Calu3 (cell line): ENCODE measurements at places on chromosomes 7 and 10. TPM values are rescaled to one million over a fixed set of nuclear protein-coding genes. Genes with fewer than 3 reads are reported as not detected.

ECHS1 gene
- 53.5 and 58.1 TPM in 2 replicates for total RNA-seq

POR gene
- 65.8 and 83.1 TPM in 2 replicates for total RNA-seq

LRRD1 gene
- not detected in 2 replicates for total RNA-seq

GIMAP7 gene
- total RNA-seq = not detected in 2 replicates

PDK4 gene
- 6.5 and 7.1 TPM in 2 replicates for total RNA-seq

HIPK2 gene
- 30.9 and 33.4 TPM in 2 replicates for total RNA-seq

PRKAR2B gene
- 1.5 and 3.1 TPM in 2 replicates for total RNA-seq

GNA12 gene
- 75.4 and 78.3 TPM in 2 replicates for total RNA-seq

CFAP46 gene
- not detected in 2 replicates for total RNA-seq

TET1 gene
- total RNA-seq = 1.2 TPM in 2 replicates

LGI1 gene
- total RNA-seq = not detected in 2 replicates

VSIR gene
- 30.1 and 46.1 TPM in 2 replicates for total RNA-seq

GJD4 gene
- not detected in 2 replicates for total RNA-seq

DNA sequence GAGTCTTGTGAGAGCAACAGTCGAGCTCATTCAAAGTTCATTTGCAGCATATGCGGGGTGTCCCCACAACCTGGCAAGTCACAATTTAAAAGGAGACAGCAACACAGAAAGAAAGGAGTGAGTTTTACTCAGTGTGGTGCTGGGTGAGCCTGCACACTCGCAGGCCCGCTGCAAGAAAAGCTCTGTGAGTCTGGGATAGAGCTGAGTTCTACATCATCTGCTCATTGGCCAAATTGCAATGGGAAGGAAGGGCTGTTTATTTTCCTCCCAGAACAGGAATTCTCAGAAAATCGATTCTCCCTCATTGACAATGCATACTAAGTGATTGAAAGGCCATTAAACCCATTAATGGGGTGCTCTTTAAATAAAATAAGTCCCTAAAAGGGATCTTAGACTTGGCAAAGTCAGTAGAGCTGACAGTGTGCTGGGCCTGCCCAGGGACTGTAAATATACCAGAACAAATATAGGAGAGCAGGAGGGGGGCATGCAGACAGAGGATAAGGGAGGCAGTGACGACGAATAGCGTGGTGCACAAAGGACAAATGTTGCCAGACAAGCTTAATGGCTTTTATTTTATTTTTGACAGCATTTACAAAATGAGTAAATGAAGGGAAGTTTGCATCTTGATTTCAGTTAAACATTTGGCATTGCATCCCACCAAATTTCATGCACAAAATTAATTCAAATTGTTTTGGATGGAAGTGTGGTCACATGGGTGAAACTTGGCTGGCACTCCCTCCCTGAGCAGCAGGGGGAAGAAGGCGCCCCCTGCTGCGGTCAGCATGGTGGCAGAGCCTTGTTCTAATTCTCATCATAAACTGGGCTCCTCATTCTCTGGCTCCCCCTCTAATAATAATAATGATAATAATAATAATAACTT lies 215.7 kb downstream of the SNX10 start:
- no peak for DNase-seq

DNA sequence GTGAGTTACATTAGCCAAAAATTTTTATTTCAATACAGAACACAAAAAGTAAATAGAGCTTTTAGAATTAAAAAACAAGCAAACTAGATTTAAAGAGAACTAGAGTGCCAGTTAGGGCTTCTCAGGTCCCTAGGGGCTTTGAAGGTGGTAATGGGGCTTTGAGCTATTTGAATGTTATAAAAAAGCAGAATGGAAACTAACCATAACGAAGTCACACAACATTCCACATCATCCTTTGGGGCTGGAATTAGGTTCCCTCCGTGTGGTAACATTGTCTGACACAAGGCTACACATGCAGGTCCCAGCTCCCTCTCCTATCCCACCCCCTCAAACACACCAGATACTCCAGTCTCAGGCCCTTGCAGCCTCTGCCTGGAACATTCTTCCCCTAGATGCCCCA lies 15.3 kb downstream of the JAZF1 start:
- DNase-seq = no peak

GRCh38 chr10:97149079-97149531 lies 36.7 kb downstream of the SLIT1 start:
- DNase-seq = no peak

DNA sequence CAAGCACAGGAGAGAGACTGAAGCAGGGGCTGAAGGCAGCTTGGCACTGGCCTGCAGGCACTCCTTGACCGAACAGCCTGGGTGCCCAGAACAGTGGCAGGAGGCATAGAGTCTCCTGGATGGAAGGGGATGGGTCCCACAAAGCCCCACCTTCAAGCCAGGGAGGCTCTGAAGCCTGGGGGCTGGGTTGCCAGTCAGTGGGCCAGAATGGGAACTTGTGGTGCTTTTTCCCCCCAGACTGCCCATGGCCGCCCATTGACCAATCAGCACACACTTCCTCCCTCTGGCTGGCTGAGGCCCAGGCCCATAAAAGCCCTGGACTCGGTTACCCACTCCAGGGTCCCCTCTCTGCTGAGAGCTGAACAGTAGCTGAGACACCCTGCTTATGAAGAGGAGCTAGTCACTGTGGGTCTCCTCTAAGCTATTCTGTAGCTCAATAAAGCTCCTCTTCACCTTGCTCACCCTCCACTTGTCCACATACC lies 109.6 kb downstream of the ELAPOR2 start:
- DNase-seq = no peak

DNA sequence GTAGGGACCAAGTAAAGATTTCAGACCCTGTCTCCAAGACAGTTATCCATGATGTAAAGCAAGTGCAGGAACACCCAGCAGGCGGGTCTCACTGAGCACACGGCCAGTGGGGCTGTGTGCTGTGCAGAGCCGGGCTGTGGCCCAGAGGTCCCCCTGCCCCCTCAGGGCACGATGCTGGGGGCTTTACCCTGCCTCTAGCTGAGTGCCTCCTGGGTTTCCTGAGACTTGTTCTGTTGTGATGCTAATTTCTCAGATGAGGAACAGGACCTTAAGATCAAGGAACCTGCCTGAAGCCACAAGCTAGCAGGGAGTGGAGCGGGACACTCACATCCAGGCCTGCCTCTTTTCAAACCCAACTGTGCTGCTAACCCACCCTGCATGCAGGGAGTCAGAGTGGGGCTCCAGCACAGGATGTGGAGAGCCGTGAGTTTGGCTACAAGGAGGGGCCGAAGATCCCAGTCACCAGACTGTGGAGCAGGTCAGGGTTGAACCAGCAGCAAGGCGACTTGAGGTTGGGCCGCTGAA lies 76.1 kb upstream of the LYZL2 start:
- DNase-seq = no peak

DNA sequence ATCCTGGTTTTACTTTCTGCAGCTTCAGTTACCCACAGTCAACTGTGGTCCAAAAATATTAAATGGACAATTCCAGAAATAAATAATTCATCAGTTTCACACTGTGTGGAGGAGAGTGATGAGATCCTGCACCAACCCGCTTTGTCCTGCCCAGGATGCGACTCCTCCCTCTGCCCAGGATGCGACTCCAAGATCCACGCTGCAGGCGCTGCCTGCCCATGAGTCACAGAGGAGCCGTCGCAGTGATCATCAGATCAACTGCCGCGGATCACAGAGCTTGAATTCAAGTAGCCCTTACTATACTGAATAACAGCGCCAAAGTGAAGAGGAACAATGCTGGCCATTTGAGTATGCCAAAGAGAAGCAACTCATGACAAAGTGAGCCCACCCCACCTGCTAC lies 61.5 kb downstream of the GRB10 start:
- DNase-seq = no peak

- DNase-seq = no peak
Observed at GRCh38 chr7:96021568-96021967, 249.2 kb downstream of the DYNC1I1 start.

- DNase-seq = peak; percentile 13
Observed at GRCh38 chr10:4352414-4352961, 473.5 kb upstream of the AKR1E2 start.

DNA sequence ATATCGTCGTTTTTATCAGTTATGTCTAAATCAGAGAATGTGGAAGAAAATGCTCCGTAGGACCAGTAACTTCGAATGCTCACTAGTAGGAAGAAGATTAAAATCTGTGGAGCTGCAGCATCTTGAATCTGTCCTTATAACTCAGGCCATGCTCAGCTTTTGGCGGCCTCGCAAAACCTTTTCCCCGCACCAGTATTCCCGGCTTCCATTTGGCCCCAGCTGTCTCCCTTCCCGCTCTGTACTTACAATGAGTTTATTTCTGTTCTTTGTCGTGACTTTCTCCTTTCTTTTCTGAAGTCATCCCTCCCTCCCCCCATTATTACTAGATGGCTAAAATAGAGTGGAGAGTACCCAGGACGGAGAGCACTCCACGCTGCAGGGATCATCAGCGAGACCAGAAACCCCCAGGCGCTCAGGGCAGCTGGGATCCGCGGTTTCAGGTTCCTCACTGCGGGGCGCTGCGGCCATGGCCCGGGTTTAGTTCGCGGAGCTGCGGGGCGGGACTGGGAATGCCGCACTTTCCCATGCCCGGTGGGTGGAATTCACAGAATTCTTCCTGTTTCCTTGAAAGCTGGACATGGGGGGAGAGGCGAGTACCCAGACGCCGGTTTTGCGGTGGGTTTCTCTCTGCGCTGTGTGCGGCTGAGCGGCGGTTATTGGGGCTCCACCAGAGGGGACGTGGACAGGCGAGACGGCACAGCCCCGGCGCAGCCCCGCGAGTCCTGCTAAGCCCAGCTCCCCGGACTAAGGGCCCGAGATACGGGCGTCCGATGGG lies 183.5 kb downstream of the POM121L12 start:
- DNase-seq = no peak

DNA sequence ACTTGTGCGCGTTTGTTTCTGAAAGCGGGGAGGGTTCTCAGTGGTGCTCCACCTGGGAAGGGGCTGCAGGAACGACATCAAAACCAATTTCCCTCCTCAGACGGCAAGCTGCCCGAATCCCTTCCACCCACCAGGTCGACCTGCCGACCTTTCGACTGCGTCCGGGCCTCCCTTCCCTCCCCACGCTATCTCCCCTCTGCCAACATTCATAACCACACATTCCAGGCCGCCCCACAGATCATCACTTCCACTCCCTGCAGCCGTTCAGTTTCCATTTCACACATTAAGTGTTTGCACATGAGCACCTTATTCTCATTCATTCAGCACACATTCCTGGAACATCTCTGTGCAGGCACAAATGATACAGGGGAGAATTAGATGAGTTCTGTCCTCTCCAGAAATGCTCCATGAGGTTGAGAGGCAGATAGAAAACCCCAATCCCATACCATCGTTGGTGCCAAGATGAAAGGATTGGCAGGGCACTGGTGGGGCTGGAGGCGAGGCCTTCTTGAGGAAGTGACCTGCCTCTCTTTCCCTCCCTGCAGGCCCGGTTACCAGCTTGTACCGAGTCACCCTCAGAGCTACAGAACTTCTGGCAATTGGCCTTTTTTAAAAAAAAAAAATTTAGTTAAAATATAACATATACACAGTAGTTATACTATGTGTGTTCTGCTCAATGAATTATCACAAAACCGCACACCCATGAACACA lies 70.0 kb downstream of the MINDY4 start:
- no peak for DNase-seq

GRCh38 chr7:151451156-151451555 lies 11.2 kb upstream of the CRYGN start:
- DNase-seq = no peak

GRCh38 chr7:81206667-81207360 lies 288.0 kb upstream of the SEMA3C start:
- no peak for DNase-seq

- DNase-seq = peak; percentile 69
Observed at GRCh38 chr10:35563261-35563891, 41.8 kb upstream of the GJD4 start.

- DNase-seq = no peak
Observed at GRCh38 chr7:31975546-31975945, 94.7 kb downstream of the PDE1C start.

- DNase-seq = no peak
Observed at GRCh38 chr10:11581213-11581612, 30.2 kb downstream of the USP6NL start.

DNA sequence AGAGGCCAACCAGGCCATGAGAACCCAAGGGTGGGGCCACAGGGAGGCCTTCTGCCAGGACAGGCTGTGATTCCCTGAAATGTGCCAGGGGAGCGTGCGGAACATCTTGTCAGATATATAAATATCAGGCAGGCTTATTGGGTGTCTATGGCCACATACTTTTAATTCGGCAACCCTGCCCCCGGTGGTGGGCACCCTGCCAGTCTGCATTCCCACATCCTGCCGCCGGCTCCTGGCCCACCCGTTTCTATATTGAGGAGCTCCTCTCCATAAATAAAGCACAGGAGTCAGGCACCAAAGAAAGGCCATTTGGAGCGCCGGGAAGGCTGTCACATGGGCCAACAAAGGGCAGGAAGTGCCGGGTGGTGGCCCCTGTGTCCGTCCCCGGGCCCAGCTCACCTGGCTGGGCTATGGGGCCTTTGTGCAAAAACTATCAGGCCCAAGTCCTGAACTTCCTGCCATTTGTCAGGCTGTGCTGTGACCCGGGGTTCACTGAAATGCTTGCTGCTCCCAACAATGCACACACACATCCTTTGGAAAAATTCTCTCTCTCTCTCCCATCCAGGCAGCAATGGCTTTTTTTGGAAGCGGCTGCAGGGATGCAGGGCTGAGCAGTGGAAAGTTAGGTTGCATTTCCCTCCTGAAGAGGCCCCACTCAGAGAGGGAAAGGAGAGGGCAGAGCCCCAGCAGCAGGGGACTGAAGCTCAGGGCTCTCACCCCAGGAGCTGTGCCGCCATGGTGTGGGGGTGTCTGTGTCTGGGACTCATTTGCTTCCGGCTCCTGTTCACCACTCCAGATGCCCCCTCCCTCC lies 25.0 kb upstream of the PODXL start:
- DNase-seq = peak; percentile 6

- no peak for DNase-seq
Observed at GRCh38 chr10:48589266-48589665, 15.6 kb downstream of the ARHGAP22 start.

- peak; percentile 52 for DNase-seq
Observed at GRCh38 chr10:3825244-3825643, 40.2 kb upstream of the KLF6 start.

GRCh38 chr10:23886355-23886754 lies 322.6 kb upstream of the KIAA1217 start:
- no peak for DNase-seq

DNA sequence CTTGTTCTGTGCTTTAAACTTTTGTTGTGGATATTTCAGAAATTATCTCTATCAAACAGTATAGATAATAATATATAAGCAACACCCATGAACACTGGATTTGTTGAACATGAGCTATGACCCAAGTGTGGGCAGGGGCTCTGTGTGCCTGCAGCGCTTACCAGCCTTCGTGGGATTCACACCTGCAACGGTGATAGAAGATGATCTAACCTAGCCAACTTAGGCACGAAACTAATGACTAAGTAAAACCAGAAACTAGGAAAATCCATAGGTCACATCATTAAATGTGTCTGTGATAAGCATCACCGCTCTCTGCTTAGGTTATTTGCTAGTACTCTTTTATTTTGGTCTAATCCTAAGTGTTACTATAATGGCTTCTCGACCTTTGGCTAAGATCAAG lies 18.0 kb downstream of the SPAG6 start:
- no peak for DNase-seq

DNA sequence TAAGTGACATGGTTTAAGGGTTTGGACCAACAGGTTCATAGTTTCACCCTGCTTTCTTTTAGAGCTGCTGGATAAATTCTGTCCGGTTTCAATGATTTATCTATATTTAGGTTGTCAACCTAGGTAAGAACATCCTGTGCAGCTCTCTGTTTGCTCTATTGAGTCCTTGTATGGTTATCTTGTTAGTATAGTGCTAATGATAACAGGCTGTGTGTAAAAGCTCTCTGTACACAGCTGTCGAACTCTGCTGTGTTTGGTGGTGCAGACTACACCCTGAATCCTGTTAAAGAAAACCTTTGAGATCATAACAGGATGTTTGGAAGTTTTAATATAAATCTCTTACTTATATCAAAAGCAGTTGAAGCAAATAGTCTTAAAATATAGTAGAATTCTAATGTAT lies 219.2 kb downstream of the SDK1 start:
- no peak for DNase-seq
